Ureter (tissue), 1 donor: ENCODE measurements at places on chromosomes 3 and 15.

DNA sequence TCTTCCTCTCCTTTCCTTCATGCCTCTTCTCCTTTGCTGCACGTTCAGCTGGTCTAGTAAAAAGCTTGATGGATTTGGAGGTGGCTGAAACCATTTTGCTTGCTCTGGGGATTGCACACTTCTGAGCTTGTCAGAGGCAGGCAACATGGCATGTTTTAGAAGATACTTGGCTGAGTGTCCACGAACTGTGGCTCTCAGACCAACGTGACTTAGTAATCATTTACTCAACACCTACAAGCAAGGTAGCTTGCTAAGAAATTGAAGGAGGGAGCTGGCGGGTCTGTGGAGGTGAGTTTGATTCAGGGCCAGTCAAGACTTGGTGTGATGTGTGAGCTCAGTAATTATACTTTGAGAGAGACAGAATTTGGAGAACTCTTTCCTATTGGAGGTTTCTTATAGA is 196.0 kb downstream of the LPP start:
- DNase-seq = no peak

DNA sequence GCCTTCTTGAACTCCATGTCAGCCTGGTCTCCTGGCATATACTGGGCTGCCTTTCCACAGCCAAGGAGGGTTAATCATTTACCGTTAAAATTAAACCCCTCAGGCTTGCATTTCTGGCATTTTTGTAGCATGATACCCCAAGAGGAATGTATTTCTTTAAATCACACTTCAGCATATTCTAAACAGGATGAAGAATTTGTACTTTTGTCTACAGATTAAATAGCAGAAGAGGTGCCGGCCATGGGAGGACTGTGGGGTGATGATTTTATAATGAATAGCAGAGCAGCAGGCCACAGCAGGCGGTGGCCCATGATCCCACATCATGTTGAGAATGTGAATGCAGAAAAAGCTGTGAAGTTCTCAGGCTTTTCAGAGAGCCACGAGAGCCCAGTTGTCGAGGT is 90.2 kb downstream of the ARNT2 start:
- DNase-seq = no peak

DNA sequence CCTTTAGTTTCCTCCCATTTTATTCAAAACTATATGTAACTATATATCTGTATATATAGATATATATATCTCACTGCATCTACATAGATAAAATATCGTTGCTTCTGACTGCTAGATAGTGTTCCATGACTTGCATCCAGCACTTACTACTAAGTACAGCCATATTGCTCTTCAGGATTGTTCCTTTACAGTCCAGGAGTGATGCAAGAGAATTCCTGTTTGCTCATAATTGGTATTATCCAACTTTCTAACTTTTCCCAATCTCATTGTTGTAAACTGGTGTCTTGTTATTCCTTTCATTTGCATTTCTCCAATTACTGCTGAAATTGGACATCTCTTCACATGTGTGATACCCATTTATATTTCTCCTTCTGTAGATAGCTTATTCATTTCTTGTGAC is 99.8 kb upstream of the STRIT1 start:
- DNase-seq = no peak

DNA sequence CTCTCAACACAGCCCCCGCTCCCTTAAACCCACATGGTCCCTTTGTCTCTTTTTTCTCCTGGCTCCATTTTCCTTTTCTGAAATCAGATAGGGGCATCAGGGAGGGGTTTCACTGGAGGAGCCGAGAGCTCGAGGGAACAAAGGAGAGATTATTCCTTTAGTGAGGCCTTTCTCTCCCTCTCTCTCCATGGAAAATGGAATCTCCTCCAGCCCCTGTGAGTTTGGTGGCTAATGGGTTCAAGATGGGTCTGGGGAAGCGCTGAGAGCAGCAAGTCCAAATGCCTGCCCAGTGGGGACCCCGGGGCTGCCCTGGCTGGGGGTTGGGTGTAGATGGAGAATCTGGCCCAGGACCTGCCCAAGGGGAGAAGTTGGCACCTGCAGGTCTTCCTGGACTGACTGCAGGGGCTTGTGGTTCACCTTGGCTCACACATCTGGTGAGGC is 56.8 kb downstream of the ITGA11 start:
- DNase-seq = peak; percentile 29

- no peak for DNase-seq
These were observed 87.8 kb upstream of the GALNT15 start for GRCh38 chr3:16086690-16087089.

DNA sequence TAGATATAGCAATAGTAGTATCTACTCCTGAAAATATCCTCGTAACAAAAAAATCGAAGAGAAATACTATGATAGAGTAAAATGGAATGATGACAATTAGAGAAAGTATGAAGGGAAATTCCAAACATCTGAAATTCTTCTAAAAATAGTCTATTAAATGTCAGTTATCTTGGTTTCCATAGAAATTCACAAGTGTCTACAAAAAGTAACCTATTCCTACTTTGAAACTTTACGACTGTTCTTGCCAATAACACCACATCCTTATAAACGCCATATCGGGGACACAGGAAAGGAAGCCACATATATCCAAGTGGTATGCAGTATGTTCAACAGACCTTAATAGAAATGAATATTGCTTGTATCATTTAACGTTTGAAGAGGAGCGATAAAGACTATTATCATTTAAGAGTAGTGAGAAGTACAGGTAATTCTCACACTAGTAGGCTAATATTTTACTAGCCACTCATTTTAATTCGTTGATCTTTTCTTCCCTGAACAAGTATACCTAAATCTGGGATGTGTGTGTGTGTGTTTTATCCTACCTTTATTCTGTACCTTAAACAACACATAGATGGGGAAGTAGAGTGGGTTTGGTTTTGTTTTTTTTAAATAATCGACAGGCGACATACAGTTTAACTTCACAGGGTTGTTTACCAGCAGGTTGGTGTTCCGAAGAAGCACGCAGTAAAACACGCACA is 1.2 kb downstream of the GPR176 start:
- no peak for DNase-seq

DNA sequence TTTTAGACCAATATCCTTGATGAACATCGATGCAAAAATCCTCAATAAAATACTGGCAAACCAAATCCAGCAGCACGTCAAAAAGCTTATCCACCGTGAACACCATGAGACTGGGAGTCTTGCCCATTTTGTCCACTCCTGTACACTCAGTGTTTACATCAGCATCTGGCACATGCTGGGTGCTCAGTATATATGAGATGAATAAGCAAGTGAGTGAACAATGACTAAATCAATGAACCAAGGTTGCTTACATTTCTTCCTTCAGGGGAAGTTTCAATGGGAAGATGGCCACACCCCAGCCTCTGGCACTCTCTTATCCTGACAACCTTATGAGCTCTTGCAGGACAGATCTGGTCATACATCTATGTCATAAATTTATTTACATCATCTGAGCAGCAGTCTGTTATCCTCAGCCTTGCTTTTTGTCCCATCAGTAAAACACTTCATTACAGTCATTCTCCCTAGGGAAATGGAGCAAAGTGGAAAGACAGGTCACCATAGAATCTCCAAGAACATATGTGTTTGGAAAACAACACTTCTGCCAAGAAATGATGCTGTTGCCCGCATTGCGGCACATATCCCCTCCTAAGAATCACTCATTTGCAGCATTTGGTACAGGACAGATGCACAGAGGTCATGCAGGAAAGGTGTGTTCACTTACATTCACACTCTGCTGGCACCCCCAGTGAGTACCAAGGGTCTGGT is 171.8 kb upstream of the EIF1B start:
- DNase-seq = no peak

DNA sequence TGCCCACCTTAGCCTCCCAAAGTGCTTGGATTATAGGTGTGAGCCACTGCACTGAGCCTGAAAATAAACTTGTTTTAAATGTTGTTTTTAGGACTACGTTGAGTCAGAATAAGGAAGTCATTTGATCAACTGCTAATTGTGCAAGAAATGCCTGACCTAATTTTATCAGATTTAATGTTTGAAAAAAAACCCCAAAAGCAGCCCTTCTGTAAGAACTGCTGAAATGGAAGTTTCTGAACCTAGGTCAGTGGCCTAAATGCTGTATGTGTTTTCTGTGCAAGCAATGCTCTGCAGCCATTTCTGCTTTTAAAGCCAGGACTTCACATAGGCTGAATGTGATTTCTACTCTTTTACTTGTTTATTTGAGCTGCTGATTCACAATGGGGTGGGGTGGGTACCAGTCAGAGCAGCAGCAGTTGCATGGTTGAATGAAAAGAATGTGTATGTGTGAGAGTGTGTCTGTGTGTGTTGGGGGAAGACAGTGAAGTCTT is 6.6 kb downstream of the GPX1 start:
- DNase-seq = no peak

DNA sequence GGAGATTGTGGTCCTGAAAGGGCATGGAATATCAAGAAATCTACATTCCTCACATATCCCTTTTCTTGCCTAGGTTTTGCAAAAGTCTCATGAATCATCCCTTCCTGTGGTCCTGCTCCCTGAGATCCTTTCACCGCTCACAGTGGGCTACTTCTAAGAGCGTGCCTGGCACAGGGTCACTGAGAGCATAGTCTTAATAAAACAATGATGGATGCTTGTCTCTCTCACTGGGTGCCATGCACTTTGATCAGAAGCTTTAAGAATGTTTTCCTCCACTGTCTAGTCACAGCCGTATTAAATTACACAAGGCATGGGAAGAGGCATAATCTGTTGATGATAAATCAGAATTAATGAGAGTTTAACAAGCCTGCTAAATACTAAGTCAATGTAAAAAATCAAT is 269.7 kb upstream of the ATP10A start:
- no peak for DNase-seq

GRCh38 chr3:37861620-37862041 is at the start of gene CTDSPL:
TSS of gene CTDSPL (plus strand) at chr3:37861880. CDS start at chr3:37862200, 320 bp downstream.
- no peak for DNase-seq

DNA sequence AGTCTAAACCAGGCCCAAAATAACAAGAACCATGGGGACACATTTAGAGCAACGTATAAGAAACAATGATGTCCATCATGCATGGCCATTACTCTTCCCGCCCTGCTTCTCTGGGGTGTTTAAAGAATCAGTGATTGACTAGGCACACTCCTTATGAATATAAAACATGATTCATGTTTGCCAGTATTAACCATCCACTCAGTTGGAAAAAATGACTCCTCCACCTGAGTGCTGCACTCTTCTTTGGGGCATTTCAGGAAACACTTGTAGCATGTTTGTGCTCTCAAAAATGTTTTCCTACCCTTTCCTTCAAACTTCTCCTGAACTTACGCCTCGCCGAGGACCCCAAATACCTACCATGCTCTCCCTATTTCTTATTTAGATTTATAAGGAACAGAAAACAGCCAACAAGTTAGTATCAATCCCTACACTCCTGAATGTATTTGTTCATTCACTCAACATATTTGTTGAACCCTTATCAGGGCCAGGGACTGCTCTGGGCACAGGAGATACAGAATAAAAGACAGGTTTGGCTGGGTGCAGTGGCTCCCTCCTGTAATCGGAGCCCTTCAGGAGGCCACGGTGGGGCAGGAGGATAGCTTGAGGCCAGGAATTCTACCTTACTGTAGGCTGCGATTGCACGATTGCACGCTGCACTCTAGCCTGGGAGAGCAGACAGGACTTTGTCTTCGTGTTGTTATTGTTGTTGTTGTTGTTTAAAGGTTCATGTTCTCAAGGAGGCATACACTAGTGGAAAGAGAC is 137.0 kb downstream of the TMCO5A start:
- DNase-seq = no peak

- DNase-seq = no peak
These were observed 49.0 kb downstream of the THBS1 start for GRCh38 chr15:39629906-39630305.

DNA sequence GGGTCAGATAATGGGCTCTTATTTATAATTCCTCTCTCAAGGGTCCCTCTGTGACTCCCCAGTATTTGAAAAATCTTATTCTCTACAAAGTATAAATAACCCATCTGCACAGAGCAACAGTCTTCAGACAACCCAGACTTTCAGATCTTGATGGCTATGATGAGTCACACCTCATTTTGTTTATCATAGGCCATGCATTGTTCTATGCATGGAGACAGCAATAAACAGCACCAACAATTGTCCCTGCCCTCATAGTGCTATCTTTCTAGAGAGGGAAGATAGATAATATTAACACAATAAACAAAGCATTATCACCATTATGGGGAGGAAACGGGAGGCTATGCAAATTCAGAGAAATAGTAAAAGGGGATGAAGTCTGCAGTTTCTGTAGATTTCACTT is 13.4 kb downstream of the FHIT start:
- DNase-seq = no peak

- DNase-seq = no peak
These were observed 249.5 kb upstream of the ARL6 start for GRCh38 chr3:97515076-97515475.

DNA sequence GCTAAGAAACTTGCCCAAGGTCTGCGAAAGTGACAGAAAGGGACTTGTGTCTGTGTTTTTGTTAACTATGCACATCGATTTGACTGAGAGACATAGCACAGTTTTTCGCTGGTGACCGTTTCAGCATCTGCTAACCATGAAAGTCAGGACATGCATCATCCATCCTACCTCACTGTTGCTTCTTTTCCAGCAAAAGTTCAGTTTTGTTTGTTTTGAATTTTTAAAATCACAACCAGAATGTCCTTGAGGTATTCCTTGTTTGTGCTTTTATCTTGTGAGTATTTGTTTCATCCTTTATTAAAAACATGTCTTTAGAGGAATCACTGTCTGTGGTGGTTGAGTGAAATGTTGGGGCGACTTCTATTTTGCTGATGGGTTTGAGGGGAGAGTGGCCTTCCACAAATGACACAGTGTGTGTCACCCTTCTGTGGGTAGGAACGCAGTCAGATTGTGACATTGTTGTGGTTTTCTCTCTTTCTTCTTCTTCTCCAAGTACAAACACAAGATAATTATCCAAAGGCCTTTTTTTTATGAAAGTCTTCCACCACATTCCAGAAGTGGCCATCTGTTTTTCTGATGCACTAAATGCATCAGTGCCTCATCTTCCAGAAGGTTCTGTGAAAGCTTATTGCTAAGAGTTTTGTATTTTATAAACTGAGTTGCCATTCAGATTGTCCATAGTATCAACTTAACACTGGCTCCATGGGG is 214.4 kb upstream of the NR2E3 start:
- no peak for DNase-seq

DNA sequence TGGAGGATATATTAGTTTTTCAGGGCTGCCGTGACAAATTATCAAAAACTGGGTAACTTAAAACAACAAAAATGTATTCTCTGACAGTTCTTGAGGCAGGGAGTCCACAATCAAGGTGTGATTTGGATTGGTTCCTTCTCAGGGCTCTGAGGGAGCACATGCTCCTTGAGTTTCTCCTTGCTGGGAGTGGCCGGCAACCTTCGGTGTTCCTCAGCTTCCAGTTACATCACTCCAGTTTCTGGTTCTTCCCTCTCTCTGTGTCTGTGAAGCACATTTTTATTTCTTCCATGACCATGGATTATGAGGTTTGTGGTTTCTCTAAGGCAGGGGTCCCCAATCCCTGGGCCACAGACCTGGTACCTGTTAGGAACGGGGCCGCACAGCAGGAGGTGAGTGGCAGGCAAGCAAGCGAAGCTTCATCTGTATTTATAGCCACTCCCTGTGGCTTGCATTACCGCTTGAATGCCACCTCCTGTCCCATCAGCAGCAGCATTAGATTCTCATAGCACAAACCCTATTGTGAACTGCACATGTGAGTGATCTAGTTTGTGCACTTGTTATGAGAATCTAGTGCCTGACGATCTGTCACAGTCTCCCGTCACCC is 24.3 kb downstream of the LRRC28 start:
- no peak for DNase-seq
